Nucleus accumbens (tissue), 56 donors: ENCODE measurements at places on chromosomes 1 and 21.
A peak's percentile ranks its signal among the peaks of the same experiment; 100 is the strongest.

GRCh38 chr1:157312082-157312812 lies 174.1 kb upstream of the ETV3 start:
- no peak for DNase-seq

DNA sequence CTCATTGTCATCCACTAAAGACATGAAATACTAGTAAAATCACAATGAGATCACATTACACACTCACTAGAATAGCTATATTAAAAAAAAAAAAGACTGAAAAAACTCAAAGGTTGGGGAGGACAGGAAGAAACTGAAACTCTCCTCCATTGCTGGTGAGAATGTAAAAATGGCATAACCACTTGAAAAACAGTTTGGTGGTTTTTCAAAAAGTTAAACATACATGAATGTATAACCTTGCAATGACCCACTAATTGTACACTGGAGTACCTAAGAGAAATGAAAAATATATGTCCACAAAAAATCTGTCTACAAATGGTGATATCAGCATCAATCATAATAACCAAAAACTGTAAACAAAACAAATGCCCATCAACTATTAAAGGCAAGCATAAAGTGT lies 44.0 kb downstream of the NRIP1 start:
- no peak for DNase-seq

DNA sequence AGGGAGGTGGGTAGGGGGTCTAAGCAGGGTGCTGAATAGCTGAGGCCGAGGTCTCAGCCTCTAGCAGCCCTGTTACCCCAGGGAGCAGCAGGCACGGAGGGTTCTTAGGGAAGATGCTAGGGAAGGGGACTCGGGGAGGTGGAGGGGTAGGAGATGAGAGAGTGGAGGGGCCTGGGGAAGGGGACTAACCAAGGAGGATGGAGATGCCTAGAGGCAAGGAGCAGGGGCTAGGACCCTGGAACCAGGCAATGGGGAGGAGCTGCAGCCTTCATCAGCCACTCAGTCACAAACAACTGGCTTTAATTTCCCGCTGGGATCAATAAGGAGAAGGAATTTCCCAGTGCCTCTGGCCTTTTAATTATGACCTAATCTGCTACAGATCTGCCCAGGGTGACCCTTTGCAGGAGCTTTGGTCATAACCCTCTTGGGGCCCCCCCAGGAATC lies 2.9 kb upstream of the CRABP2 start:
- DNase-seq, result no peak

DNA sequence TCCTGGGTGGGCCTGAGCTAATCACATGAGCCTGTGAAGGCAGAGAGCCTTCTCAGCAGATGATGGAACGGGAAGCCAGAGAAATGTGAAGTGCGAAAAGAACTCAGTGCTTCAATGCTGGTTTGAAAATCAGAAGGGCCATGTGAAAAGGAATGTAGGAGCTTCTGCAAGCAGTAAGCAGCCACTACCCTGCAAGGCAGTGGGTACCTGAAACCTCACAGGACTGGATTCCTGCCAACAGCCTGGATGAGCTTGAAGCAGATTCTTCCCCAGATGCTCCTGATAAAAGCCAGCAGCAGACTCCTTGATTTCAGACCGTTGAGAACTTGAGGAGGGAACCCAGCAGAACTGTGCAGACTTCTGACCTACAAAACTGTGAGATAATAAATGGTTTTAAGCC lies 158.6 kb downstream of the SYT2 start:
- DNase-seq, result no peak

DNA sequence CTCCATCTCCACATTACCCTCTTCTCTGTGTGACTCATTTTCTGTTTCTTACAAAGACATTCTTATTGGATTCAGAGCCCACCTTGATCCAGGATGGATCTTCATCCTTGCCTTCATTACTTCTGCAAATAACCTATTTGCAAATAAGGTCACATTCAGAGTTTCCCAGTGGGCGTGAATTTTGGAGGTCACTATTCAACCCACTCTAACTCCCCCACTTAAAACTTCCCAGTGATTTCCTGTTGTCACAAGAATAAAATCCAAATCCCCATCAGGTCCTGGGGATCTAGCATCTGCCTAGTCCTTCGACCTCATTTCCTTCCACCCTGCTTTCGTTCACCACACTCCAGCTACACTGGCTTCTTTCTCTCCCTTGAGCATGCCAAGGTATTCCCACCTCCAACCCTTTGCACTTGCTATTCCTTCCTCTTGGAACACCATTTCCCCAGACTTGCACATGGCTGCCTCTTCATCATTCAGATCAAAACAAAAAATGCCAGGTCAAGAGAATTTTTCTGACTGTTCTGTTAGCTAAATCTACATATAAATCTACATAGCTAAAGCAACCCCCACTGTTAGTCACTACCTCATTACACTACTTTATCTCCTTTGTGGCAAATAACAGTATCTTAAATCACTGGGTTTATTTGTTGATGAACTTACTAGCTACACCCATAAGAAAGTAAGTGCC lies 187.2 kb downstream of the TOMM20 start:
- DNase-seq, result no peak

- no peak for DNase-seq
Observed at GRCh38 chr1:78831731-78832360, 174.7 kb downstream of the ADGRL4 start.

DNA sequence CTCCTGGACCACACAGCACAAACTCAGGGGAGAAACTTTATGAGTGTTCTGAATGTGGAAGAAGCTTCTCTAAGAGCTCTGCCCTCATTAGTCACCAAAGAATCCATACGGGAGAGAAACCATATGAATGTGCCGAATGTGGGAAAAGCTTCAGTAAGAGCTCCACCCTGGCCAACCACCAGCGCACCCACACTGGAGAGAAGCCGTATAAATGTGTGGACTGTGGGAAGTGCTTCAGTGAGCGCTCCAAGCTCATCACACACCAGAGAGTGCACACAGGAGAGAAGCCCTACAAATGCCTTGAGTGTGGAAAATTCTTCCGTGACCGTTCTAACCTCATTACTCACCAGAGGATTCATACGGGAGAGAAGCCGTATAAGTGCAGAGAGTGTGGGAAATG lies 22.5 kb downstream of the ZSCAN20 start:
- DNase-seq, result no peak

GRCh38 chr1:60394436-60394835 lies 320.9 kb upstream of the C1orf87 start:
- no peak for DNase-seq

DNA sequence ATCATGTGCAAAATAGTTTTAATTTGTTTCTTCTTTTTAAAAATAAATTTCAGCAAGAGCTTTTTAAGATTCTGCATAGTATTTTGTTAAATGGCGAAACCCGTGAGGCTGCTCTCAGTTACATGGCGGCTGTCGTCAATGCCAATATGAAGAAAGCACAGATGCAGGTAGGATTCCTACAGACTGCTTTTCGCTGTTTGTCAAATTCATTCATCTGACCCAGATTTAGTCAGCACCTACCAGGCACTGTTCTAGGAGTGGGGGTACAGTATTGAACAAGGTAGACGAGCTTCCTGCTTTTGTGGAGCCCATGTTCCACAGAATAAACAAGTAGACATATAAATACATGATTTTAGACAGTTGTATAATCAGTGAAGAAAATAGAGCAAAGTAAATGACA lies 78.1 kb upstream of the KIF1B start:
- DNase-seq, result no peak

DNA sequence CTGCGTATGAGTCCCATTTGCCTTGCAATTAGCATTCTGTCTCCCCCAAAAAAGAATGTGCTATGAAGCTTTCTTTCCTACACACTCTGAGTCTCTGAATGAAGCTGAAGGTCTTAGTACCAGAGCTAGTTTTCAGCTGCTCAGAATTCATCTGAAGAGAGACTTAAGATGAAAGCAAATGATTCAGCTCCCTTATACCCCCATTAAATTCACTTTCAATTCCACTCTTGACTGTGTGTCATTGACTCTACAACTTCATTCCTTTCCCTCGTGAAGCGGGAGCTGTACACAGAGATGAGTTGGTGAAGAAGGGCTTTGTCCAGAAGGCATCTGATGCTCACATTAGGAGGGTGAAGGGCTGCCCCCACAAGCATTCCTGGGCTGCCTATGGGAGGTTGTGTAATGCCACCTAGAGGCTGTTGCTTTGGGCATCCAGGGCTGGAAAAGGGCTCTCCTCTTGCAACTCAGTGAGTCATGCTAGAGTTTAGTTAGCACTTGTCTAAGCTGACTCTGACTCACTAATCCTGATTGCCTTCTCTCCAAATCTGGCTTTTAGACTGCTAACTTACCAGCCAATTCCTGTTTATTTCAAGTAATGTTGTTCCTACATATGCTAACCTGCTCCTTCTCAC lies 1.8 kb downstream of the SPRR1B start:
- peak; percentile 9 for DNase-seq

- DNase-seq, result no peak
Observed at GRCh38 chr1:1347663-1348419, 1.4 kb downstream of the DVL1 start.

- no peak for DNase-seq
Observed at GRCh38 chr1:92599184-92599583, 112.5 kb upstream of the GFI1 start.

DNA sequence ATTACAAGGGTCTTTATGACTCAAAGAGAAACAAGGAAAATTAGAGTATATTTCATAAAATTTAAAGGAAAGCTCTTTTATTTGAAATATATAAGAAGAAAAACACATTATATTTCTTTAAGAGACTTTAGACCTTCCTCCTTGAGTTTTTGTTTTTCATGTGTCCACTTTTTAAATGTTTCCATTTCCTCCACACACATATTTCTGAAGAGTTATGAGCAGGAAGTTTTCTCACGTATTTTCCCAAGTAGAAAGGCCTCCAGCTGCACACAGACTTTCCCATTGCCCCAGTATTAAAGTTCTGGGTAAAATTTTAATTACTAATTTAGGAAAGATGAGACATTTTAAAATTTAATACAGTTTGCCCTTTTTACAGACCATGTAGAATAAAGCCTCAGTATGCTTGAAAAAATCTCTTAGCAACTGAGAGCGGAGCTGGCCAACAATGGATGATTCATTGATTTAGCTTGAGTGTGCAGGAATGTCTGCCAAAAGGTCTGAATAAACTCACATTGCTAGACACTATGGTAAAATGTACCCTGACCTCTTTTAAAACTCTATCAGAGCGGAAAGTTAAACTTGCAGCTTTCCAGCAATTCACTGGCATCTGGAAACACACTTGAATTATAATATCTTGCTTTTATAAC lies 57.9 kb downstream of the DDAH1 start:
- DNase-seq, result no peak

DNA sequence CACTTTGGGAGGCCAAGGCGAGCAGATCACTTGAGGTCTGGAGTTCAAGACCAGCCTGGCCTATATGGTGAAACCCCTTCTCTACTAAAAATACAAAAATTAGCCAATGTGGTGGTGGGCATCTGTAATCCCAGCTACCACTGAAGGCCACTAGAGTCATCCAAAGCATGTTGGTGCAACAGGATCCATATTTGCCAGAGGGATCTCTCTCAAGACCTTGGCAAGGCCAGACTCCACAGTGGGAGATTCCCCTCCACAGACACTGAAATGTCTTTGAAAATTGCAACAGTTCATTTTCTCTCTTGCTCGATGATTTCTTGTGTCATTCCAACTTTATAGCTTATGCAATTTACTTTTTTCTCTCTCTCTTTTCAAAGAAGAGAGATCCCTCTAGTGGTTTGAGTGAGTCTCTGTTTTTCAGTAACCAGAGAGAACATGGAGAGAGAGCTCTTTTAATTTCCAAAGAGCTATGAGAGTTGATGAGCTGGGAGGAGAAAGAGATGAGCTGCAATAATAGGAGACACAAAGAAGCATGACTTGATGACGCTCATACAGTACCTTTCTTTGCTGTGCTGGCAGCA lies 176.8 kb upstream of the USP25 start:
- no peak for DNase-seq

- no peak for DNase-seq
Observed at GRCh38 chr1:92085727-92086126, 5.6 kb downstream of the BTBD8 start.

GRCh38 chr1:2256435-2257244 lies 28.5 kb downstream of the SKI start:
- DNase-seq, result no peak

DNA sequence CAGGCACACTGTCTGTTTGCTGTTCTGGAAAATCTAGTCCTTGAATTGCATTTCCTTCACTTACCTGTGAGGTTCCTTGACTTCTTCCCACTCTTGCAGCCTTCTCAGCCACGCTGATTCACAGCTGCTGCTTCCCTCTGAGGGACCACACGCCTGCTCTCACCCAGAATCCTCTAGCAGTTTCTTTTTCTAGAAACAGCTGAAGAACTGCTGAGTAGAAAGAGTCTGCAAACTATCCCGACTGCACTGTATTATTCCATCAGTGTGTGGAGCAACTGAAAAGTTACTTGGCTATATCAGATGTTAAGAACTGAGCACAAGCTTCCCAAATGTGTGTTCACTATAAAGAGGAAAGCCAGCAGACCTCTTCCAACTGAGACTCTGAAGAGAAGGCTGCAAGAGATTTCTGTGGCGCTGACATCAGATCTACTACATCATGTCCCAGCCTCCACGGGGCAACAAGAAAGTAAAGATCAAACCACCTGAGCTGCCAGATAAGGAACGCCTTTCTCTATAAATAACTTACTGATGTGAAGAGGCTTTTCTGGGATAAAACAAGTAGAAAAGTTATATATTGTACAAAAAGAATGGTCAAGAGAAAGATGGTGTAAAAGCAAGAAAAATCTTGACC lies 226.6 kb downstream of the RERE start:
- DNase-seq, result peak; percentile 66

- peak; percentile 79 for DNase-seq
Observed at GRCh38 chr1:201023517-201023902, at the start of gene KIF21B. TSS of gene KIF21B (minus strand) at chr1:201023714. CDS start at chr1:201023383, 331 bp downstream.

DNA sequence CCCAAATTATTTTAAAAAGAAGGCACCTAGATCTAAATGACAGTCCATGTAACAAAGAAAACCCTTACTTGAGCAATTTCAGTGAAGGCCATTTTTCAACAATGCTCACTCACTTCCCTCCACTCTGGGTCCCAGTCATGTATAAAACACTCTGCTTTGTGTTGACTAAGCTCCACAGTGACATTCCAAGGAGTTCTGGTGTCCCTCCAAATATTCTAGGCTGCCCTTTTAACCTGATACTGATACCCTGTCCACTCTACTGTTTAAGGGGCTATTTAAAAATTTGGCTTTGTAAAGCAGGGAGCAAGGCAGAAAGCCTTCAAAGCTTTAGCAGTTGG lies 73.6 kb downstream of the GNG12 start:
- no peak for DNase-seq

DNA sequence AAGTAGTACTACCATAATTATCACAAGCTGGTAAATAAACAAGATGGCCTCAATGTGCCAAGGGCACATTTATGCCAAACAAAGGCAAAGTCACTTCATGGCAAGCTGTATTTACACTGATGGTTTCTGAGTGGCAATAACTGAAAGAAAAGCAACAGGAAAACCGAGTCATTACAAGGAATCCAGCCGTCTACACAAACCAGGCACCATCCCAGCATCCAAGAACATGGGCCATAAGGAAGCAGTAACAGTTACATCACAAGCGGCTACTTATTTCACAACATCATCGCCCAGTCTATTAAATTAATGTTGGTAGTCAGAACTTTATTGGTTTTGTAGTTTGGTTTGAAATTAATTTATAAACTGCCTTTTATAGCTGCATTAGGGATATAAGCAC lies 214.2 kb downstream of the RERE start:
- DNase-seq, result no peak
